NCI-H2081 treated with DMSO at 0.1 percent for 48 hours (cell line): ENCODE measurements at places on chromosomes 1 and 21.

DNA sequence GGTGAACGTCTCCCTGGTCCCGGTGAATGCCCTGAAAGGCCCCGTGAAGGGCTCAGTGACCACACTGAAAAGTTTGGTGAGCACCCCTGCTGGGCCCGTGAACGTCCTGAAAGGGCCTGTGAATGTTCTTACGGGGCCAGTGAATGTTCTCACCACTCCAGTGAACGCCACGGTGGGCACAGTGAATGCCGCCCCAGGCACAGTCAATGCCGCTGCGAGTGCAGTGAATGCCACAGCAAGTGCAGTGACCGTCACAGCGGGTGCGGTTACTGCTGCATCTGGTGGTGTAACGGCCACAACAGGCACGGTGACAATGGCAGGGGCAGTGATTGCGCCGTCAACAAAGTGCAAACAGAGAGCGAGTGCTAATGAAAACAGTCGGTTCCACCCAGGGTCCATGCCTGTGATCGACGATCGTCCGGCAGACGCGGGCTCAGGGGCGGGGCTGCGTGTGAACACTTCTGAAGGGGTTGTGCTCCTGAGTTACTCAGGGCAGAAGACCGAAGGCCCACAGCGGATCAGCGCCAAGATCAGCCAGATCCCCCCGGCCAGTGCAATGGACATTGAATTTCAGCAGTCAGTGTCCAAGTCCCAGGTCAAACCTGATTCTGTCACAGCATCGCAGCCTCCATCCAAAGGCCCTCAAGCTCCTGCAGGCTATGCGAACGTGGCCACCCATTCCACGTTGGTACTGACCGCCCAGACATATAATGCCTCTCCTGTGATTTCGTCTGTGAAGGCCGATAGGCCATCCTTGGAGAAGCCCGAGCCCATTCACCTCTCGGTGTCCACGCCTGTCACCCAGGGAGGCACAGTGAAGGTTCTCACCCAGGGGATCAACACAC is 41.5 kb downstream of the ZBTB17 start:
- no peak for DNase-seq

DNA sequence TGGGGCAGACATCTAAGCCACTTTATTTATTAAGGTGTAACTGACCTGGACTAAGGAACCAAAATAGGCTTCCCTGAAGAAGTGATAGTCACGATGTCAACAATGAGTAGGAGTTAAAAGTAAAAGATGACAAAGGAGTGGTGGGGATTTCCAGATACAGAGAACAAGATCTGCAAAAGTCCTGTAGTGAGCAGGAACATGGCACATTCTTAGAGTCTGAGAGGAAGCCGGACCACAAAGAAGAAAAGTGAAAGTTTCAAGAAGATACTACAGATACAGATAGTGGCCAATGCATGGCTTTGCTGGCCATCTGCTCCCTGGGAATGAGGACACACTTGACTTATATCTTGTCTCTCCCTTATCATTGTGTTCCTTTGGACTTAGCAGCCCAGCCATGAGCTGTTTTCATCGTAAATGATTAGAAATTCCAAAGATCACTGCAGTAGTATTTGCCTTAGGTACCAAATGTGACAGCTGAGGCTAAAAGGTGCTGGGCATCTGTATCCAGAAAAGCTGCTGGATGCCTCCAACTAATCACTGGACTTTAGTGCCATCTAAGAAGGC is 302.4 kb upstream of the NR5A2 start:
- no peak for DNase-seq

DNA sequence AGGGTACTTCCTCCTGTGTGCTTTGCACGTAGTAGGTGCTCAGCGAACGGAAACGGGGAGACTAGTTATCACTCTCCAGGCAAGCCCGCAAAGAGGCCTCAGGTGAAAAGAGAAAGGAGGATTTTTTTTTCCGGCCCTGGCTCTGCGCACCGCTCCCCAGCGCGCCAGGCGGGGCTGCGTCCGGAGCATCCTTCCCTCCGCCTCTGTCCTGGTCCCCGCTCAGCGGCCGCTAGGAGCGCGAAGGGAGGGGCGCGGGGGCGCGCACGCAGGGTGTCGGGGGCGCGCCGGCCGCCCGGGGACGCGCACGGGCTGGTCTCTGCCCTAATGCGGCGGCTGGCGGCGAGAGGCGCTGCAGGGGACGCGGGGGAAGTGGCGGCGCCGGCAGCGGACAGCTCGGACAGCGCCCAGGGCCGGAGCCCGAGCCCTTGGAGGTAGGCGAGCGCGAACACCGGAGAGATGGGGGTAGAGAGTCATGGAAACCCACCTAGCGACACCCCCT is 42.3 kb upstream of the NFASC start:
- peak; percentile 34 for DNase-seq

GRCh38 chr1:53685272-53686051 is 53.5 kb downstream of the GLIS1 start:
- no peak for DNase-seq

GRCh38 chr1:24111996-24112779 is at the start of gene MYOM3:
TSS of gene MYOM3 (minus strand) at chr1:24112135. CDS start at chr1:24108636, 3,499 bp downstream.
- DNase-seq, result no peak

GRCh38 chr1:13826009-13826408 is 126.0 kb downstream of the PRDM2 start:
- DNase-seq, result no peak

DNA sequence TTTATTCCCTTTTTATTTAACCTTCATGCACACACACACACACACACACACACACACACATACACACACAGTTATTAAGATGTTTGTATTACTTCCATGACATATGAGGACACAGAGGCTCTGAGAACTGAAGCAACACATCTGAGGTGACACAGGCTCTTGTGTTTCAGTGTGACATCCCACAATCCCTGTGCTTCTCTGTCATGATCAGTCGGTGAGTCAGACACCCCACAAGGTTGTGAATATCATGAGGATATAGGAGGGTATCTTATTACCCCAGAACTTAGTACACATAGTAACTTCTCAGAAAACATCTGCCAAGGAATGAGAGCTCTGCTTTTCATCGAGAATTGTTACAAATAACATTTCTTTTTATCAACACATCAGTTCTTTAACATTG is 459.3 kb downstream of the PLPP3 start:
- no peak for DNase-seq

DNA sequence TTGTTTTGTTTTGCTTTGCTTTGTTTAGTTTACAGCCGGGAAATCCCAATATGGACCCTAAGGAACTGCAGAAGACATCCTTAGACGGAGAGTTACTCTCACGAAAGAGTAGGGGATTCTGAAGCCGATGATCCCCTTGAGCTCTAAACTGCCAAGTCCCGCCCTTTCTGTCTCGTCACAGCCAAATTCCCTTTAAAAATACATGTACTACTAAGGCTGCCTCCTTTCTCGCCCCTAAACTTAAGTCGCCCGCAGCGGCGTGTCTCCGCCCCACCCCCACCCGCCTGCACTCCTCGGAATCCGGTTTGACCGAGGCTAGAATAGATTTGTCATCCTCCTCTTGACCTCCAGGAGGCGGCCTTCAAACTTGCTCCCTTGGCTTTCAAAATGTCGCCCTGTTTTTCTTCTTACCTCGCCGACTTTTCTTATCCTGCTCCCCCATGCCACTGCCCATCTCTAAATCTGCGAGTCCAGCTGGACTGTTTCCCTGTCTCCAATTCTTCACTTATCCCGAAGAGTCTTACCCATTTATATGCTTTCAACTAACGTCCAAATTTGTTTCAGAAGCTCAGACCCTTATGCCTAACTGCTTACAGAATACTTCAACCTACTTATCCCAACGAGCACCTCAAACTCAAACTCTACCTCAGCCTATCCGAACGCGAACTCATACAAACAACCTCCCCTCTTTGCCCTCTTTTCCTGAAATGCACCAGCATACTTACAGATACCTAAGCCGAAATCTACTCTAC is 10.9 kb upstream of the BOLA1 start:
- DNase-seq, result peak; percentile 59

GRCh38 chr1:212665241-212666115 is 34.2 kb downstream of the BATF3 start:
- no peak for DNase-seq

DNA sequence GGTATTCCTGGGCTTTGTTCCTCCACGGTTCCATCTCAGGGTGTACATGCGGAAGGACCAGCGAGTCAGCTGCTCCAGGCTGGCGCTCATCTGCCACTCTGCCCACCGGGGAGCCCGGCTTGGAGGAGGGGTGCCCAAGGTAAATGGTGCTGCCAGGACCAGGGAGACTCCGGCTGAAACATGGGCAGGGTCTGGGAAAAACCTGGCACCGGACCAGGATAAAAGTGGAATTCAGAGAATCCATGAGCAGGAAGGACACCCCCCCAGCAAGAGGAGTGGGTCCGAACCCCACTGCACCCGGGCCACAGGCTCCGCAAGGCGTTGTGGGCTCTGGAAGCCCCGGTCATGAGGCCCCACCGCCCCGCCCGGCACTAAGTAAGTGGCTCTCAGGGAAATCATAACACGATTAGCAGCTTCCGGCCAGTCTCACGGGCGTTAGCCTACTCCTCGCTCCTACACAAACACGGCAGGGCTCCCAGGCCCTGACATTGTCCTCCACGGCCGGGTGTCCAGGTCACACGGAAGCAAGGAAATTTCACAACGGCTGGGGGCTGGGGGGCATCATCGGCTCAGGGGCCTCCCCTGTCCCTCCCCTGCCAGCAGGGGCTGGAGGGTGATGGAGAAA is 21.1 kb downstream of the MEGF6 start:
- DNase-seq, result no peak

GRCh38 chr1:196147530-196147929 is 460.7 kb downstream of the KCNT2 start:
- DNase-seq, result no peak

DNA sequence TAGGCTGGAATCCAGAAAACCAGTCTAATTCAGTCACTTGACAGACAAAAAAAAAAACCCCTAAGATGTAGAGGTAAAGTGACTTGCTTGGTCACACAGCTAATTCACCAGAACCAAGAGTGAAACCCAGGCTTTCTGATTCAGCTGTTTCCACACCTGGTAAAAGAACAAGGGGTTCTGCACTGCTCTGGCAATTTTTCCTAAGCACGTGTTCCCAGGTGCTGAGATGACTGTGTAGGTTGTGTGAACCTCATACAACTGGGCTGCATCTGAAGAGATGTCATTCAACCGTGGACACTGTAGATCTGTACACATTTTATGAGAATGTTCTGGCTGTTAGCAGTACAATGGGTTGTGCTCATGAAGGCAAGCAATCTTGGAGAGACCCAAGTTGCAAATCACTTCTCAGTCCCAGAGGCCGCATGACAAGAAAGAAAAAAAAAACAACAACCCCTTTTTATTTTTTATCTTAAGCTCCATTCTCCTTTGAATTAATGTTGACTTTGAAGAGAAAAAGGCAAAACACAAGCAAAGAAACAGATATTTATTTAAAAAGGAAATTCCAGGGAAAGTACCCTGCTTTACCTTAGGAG is 95.4 kb downstream of the INTS7 start:
- no peak for DNase-seq

DNA sequence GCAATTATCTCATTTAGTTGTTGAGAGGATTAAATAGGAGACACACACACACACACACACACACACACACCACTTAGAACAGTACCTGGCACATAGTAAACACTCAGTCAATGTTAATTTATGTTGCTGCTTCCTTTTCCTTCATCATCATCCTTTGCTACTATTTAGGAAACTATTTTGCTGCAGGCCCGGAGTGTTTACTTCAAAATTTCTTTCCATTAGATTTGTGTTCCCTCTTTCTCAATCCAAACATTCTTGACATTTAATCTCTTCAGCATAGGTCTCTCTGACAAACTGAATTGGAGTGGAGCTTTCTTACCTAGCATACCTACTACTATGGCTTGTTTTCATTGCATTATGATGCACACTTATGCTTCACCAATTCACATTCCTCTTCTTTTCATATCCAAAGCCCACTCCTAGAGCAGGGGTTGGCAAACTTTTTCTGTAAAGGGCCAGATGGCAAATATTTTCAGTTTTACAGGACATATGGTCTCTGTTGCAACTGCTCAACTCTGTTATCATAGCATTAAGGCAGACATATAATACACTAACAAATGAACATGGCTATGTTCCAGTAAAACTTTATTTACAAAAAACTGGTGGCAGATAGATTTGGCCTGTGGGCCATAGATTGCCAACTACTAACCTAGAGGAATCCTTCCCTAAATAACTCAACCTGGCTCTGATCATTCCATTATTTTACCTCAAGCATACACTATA is 49.5 kb downstream of the SCMH1 start:
- no peak for DNase-seq

DNA sequence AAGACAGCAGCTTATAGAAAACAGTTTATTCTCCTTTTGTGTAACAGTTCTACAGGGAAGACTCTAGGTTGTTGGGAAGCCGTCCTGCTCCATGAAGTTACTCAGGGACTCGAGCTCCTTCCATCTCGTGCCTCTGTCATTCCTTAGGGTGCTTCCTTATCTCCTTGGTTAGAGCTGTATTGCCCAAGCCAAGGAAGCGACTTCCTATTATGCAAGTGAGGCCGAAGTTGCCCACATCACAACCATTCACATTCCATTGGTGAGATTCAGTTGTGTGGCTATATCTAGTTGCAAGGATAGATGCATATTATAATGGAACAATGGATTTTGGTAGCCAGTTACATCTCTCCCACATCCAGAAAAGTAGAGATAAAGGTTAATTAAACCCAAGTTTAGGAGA is 9.0 kb downstream of the GSTM5 start:
- no peak for DNase-seq

- DNase-seq, result no peak
These were observed 32.5 kb downstream of the KIAA1614 start for GRCh38 chr1:180945151-180945550.

DNA sequence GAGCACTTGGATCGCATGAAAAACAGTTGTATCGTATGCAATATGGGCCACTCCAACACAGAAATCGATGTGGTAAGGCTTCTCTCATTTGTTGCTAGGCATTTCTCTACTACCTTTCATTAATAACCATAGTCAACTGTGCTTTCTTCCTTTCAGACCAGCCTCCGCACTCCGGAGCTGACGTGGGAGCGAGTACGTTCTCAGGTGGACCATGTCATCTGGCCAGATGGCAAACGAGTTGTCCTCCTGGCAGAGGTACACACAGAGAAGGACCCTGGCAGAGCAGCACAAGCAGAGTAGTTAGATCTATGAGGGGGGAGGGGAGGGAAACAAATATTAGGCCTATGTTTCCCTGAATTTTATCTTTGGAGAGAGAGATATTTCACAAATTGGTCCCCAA is 16.0 kb upstream of the STRIP1 start:
- DNase-seq, result no peak

DNA sequence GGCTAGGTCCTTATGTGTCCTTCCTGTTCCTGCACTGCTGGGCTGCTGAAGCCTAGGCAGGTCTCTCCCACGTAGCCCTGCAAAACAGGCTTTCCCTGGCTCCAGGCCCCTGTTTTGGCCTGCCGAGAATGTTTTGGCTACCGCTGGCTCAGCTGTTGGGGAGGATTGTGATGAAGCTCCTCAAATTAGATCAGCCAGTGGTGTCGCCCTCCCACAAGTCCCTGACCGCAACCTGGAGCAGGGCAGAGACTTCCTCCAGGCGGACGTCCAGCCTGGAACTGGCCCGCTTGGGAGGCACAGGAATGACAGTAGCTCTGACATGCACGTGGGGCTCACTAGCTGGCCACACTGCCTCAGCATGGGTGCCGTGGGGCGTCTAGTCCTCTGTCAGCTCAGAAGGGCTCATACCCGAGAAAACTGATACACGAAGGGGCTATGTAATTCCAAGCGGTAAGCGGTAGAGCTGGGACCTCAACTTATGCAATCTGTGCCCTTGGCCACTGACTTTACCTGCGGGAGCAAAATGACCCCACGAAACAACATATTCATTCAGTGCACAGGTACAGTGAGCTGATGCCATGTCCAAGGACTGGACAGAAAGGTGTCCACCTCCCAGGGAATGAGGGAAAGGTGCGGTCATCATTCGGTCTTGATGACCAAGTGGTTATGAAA is 26.6 kb downstream of the DHRS3 start:
- no peak for DNase-seq

- no peak for DNase-seq
These were observed 6.7 kb upstream of the ARHGAP30 start for GRCh38 chr1:161076410-161076809.

GRCh38 chr1:84089465-84089864 is 54.6 kb upstream of the PRKACB start:
- DNase-seq, result no peak
